DMS79 treated with DMSO at 0.1 percent for 48 hours (cell line): ENCODE measurements at places on chromosomes 16 and 17.

DNA sequence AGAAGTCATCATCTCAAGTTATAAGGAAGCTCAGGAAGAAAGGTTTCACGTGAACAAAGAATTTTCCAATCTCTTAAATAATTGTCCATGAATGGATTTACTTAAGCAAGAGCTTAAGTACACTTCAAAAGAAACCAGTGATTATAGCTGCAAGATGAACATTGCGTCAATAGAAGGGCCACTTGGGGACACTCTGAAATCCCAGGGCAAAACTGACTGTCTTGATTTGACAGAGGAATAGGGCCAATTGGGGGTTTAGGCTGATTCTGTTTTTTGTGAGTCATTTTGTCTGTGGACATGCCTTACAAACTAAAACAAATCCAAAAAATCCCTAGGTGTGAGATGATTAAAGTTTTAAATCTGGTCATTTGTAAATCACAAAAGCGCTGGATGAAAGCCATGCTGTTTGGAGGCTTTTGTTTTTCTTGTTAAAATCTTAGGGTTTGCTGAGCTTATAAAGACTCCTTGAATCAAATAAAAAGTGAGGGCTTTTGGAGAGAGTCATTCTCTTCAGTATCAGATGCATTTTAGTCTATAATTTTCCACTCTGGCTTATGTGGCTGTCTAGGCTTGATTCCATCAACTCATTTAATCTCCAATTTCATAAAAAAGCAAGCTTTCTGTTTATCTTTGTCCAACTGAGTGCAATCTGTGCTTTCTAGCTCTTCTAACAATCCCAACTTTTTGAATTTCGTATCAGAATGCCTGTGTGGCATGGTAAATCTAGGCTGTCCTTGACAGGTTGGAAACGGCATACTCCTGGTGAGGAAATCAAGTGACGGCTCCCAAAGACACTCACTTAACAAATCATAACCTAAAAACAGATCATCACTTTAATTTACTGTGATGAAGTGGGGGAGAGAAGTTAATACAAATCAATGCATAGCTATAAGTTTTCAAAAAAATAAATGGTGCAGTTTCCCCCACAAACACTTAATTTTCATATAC is 98.2 kb upstream of the SOX9 start:
- DNase-seq: peak; percentile 9

DNA sequence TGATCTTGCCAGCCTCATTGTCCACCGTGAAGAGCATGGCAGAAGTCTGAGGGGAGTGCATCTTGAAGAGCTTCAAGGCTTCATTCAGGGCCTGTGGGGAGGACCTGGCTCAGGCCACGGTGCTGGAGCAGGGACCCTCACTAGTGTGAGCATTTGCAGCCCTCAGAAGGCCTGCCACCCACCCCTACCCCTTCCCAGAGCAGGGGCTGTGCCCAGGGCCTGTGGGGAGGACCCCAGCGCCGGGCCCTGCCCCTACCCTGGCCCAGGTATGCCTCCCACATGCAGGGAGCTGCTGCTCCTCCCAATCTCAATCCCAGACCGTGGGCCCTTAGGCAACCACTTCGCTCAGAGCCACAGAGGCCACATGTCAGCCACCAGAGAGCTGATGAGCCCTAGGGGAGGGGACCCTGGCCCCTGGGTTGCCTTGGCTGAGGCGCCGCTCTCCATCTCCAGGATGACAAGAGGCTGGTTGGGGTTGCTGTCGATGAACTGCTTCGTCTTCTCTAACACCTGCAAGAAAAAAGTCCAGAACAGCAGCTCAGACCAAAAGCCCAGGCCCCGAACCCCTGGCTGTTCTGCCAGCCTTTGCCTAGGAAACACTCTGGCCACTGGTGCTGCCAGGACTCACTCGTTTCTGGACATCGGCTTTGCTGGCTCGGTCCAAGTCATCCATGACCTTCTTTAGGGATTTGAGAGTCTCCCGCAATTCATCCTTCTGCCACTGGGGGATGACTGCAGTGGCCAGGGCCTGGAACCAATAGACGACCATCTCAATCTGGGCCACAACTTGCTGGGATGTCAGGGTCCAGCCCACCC is 1.8 kb upstream of the EXOSC6 start:
- DNase-seq: no peak

GRCh38 chr17:37225465-37225864 is 150.3 kb upstream of the C17orf78 start:
- no peak for DNase-seq

- no peak for DNase-seq
These were observed 512.4 kb downstream of the CDH13 start for GRCh38 chr16:83138976-83139690.

DNA sequence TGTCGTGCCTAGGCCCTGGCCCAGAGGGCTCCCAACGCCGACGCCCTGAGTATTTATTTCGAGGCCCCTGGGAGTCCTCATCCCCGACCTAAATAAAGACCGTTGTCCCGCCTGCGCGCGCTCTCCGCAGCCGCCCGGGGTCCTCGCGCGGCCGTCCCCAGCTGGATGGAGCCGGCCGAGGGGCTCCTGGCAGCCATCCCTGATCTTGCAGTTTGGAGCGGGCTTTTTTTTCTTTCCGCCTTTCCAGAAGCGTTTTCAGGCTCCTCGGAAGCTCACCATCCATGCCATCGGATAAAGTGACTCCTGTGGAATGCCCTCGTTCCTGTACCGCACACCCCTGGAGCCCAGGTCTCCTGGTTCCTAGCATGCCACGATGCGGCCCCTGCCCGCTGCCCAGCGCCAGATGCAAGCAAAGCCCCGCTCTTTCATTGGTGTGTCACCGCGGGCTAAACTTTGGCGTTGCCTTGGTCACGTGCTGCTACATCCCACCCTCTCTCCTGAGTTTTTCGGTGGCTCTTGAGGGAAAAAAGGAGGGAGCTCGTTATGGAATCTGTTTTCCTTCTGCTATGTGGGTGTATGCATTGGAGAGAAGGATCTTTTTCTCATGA is 716 bp downstream of the TMEM94 start:
- DNase-seq: peak; percentile 45

DNA sequence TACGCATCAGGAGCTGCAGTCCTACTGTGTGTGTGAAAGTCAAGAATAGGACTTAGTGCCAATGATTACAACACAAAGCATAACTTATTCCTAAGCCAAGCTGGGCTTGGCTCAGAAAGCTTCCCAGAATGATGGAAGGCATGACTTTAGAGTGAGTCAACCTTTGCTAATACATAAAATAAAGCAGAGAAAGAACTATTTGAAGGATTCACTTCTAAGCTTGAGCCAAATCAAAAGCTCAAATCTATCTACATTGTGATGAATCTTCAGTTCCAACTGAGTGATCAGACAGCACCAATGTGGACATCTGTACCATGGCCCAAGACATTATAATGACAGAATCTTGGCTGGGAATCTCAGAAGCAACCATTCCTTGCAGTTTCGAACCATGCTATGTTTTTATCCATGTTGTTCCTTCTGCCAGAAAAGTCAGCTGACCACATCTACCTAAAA is 41.4 kb downstream of the SMG6 start:
- DNase-seq: no peak

- DNase-seq: no peak
These were observed 19.6 kb upstream of the RFFL start for GRCh38 chr17:35083071-35083470.

- DNase-seq: peak; percentile 28
These were observed 681 bp downstream of the USP43 start for GRCh38 chr17:9645851-9646545.

- DNase-seq: no peak
These were observed 298.4 kb downstream of the MAP2K6 start for GRCh38 chr17:69712801-69713311.

- no peak for DNase-seq
These were observed 37.4 kb downstream of the TK2 start for GRCh38 chr16:66512272-66513110.
